ENCODE measurements at places on chromosomes 2 and 18.

GRCh38 chr2:240733803-240734495 lies 42.3 kb downstream of the AQP12A start:
- peak; percentile 46 for DNase-seq

- peak; percentile 71 for DNase-seq
Observed at GRCh38 chr2:222688917-222689316, 17.5 kb downstream of the MOGAT1 start.

GRCh38 chr2:5969303-5969702 lies 277.1 kb downstream of the SOX11 start:
- no peak for DNase-seq

- DNase-seq: peak; percentile 75
Observed at GRCh38 chr2:202608142-202608852, 26.5 kb upstream of the FAM117B start.

DNA sequence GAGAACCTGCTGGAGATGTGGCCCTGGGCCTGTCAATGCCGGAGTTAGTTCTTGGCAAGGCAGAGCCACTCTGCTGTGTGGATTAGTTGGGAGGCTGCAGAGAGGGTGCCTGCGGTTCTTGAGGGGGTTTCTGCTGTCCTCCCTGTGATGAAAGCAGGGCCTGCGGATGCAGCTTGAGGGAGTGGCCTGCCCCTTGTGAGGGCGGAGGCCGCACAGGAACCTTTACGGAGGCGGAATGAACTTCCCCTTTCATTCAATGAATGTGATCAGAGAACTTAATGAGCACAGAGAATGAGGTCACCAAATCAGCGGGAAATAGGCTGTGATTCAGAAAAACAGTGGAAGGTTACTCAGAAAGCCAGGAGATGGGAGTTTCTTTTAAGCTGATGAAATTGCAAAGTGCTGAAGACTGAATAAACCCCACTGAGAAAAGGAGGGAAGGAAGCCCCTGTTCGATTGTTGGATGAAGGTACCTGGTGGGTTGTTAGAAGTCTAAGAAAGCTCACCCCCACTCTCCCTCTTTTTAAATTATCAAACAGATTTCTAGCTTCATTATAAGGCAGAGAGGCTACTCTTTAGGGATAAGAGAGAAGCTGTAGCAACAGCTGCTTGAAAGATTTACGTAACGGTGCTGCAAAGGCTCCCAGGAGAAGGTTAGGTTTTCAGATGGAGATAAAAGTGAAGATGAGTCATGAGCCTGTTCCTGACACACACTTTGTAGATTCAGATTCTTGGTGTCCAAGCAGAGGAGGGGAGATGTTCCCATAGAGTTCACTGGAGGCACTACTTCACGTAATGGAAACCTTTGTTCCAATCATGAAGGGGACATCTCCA lies 47.4 kb downstream of the VWA3B start:
- peak; percentile 98 for DNase-seq

DNA sequence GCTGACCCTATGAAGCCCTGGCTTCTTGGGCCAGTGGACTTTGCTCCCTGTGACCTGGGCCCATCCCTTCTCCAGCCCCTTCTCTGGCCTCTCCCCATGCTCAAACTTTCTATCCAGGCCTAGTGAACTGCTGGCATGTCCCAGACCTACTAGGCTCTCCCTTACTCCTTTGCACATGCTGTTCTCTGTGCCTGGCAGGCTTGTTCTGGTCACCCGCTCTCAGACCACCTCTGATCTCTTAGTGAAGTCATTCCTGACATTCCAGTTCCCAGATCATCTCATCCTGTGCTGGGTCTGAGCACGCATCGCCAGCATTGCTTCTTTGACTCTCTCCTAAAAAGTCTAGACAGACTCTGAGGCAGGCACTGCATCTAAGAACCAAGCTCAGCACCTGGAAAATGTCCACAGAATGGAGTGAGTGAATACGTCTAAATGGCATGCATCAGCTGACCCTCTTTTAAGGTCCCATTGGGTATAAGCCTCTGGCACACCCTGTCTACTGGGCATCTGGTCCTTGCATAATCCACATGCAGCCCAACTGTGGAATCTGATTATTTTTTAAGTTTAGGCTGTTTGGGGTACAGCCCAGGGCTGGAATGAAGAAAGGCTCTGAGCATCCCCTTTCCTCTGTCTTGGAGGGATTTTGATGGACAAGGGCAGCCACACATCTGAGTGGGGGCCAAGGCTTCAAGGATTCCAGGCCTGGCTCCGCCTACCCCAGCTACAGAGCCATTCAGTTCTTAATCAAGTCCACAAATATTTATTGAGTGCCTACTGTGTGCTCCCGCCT lies 130.6 kb upstream of the HAAO start:
- DNase-seq: no peak

GRCh38 chr2:37713258-37713700 lies 41.8 kb upstream of the CDC42EP3 start:
- peak; percentile 79 for DNase-seq

- no peak for DNase-seq
Observed at GRCh38 chr2:149814049-149814448, 226.5 kb upstream of the MMADHC start.

- no peak for DNase-seq
Observed at GRCh38 chr2:50513724-50514123, 518.2 kb downstream of the NRXN1 start.

DNA sequence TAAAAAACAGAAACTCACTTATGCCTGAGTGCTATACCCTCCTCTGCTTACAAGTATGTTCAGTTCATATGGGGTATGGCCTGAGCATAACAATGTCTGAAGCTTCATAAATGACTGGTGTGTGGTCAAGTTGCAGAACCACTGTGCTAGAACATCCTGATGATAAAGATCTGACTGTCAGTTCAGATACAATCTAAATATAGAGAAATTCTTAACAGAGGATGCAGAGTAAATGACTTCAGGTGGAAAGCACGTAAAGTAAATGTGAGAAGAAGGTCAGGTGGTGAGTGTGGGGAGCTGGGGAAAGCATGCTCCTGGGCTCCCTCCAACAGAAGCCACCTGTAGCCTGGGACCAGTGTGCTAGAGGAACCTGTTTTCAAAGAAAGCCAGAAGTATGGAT lies 926.2 kb downstream of the TSN start:
- DNase-seq: no peak

DNA sequence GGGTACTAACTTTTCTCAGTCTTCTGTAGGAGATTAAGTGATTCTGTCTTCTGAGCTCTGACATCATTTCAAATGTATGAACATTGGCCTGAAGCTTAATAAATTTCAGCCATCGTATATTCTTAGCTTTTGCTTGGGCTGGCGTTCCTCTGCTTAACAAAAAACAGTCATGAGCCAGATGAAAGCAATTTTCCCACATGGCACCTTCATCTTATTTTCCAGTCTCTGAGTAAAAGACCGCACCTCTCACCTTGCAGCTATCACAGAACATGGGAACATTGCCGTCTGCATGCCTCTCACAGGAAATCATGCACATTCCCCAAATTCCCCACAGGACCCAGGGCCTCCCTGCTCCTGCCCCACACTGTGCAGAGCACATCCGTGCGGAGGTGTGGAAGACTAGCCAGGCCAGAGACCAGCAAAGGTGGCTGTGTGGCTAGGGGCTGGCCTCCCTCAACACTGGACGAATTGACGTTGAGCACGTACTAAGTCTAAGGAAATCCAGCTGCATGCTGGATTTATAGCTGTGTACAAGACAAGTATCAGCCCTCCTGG lies 531.8 kb upstream of the ID2 start:
- no peak for DNase-seq

DNA sequence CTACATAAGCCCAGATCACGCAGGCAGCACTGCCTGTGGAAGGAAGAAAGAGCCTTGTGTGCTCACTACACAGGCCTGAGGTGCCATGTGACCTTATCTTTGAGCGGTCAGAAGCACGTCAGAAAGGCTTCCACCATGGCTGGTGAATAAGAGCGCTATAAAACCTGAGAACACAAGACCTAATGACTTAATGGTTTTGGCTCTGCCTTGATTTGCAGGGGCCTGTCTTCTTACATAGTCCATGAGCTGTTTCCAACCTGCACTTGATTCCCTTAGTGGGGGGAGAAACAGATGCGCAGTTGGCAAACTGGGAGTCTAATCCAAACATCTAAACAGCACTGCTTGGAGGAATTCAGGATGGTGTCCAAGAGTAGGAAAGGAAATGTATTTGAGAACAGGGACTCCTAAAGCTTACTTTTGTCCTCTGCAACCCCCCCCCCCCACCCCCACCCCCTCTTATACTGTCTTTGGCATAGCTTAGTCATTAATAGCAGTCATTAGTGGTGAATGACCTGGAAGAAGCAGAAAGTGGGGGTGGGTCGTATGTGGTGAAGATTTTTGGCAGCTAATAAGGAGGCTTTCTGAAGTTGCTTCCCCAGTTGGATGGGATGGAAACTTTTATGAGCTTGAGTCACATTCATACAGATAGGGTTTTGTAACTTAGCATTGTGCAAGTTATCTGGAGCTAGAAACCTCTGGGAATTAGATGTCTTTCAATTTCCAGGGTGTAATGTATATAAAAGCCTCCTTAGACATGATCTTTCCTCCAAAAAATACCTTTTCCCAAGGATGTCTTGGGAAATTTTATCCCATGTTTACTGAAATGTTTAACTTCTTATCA lies 454.1 kb downstream of the MEIS1 start:
- no peak for DNase-seq

DNA sequence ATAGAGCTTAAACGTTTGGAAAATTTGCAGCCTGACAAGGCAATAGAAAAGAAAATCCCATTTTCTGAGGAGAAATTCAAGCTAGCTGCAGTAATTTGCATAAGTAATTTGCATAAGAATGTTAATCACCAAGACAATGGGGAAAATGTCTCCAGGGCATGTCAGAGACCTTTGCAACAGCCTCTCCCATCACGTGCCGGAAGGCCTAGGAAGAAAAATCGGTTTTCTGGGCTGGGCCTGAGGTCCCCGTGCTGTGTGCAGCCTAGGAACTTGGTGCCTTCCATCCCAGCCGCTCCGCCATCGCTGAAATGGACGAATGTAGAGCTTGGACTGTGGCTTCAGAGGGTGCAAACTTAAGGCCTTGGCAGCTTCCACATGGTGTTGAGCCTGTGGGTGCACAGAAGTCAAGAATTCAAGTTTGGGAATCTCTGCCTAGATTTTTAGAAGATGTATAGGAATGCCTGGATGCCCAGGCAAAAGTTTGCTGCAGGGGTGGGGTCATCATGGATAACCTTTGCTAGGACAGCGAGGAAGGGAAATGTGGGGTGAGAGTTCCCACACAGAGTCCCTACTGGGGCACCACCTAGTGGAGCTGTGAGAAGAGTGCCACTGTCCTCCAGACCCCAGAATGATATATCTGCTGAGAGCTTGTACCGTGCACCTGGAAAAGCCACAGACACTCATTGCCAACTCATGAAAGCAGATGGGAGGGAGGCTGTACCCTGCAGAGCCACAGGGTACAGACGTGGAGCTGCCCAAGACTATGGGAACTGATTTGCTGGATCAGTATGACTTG lies 164.6 kb downstream of the GULP1 start:
- DNase-seq: no peak

GRCh38 chr2:8255448-8255800 lies 426.4 kb upstream of the ID2 start:
- DNase-seq: no peak
